ENCODE measurements at places on chromosomes 1 and 21.

- no peak for DNase-seq
Observed at GRCh38 chr1:92029241-92029922, 403 bp upstream of the EPHX4 start.

GRCh38 chr21:39666681-39667315, 54.1 kb downstream of the B3GALT5 start:
- no peak for DNase-seq

GRCh38 chr1:239997515-239998311, 94.0 kb upstream of the FMN2 start:
- DNase-seq = no peak

- no peak for DNase-seq
Observed at GRCh38 chr1:201537891-201538611, 876 bp upstream of the NAV1 start.

DNA sequence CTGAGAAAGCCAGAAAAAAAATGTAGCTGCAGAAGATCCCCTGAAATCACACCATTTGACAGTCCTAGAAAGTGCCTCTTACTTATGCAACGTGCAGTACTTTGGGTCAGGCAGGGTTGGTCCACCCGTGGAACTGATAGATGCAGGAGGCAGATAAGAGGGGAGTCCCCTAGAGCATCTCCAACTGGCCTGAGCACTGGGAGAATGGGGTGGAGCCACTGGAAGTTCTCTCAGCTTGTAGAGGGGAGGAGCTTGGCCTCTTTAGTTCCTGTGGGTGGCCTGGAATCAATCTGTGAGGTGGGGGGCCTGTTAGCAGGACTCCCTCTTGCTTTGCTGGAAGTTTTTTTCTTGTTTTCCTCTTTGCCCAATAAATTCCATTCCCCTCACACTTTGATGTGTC, 335.7 kb upstream of the NCAM2 start:
- DNase-seq = no peak

DNA sequence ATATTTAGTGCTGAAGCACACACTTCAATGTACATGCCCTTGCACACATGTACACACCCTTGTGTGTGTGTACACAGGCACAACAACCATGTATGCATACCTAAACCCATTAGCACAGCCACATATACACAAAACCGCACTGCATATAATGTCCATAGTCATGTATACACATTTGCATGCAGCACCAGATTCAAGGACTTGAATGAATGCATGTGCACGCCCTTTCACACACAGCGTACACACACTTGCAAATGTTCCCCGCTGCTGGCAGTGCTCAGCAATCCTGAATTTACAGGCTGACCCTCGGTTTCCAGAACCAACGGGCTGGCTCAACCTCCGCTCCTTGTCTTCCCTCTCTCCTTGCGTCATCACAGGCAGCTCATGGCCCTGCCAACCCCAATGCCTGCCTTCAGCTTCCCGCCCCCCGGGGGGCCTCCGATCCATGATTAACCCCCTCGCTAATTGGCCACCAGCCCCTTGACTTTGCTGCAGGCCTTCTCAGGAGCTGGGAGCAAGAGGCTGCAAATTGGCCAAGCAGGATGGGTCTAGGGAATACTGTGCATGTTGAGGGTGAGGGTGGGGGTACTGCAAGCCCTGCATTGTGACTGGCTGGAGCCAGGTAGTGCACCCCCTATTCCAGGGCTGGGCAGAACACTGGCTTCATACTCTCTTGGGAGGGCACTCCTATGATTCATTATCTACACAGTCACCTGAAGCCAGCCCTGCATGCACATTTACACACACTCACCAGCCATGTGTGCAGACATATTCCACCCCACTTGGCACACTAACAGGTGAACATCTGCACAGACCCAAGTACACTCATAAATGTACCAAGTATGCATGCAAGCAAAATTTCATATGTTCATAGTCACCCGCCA, 7.9 kb downstream of the GPR3 start:
- no peak for DNase-seq

GRCh38 chr1:18480315-18481189, at the start of gene KLHDC7A:
Gene KLHDC7A, plus strand, starts transcription at chr1:18480930. Its CDS starts 52 bp downstream, at chr1:18480982.
- DNase-seq = no peak

DNA sequence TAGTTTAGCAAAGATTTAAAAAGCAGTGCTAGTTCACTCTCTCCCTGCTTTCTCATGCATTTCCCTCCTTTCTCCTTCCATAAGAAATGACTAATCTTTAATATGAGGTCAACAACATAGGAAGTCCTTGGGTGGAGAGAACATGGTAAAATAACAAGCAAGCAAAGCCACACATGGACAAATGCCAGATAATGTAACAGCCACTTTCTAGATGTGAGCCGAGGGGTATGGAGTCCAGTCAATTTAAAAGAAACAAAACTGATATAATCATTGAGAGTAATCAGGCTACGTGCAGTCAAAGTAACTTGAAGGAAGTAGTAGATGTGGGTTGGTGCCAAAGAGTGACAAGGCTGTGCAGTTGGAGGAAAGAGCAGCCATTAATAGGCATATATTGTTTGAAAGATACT, 69.6 kb downstream of the DUSP10 start:
- no peak for DNase-seq

GRCh38 chr1:28507646-28508434, 2.0 kb downstream of the RCC1 start:
- no peak for DNase-seq

GRCh38 chr1:28111157-28111556, 22.7 kb upstream of the EYA3 start:
- DNase-seq = no peak

GRCh38 chr1:214476986-214477870, 74.2 kb downstream of the PTPN14 start:
- DNase-seq = no peak

- no peak for DNase-seq
Observed at GRCh38 chr1:10642403-10643080, 153.9 kb downstream of the CASZ1 start.

- DNase-seq = no peak
Observed at GRCh38 chr1:204248954-204249353, 35.2 kb upstream of the GOLT1A start.

DNA sequence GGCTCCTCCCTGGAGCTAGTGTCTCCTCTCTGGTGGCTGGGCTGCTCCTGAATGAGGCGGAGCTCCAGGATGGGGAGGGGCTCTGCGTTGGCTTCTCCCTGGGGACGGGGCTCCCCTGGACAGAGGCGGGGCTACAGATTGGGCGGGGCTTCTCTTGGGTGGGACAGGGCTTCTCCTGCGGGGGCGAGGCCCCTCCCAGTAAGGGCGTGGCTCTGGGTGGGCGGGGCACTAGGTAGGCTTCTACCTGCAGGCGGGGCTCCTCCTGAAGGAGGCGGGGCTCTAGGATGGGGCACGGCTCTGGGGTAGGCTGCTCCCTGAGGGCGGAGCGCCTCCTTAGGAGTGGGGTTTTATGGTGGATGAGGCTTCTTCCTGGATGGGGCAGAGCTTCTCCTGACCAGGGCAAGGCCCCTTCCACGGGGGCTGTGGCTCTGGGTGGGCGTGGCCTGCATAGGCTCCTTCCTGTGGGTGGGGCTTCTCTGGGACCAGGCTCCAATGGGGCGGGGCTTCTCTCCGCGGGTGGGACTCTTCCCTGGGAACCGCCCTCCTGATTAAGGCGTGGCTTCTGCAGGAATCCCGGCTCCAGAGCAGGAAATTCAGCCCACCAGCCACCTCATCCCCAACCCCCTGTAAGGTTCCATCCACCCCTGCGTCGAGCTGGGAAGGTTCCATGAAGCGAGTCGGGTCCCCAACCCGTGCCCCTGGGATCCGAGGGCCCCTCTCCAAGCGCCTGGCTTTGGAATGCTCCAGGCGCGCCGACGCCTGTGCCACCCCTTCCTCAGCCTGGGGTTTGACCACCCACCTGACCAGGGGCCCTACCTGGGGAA, 22.7 kb upstream of the ARF1 start:
- no peak for DNase-seq

DNA sequence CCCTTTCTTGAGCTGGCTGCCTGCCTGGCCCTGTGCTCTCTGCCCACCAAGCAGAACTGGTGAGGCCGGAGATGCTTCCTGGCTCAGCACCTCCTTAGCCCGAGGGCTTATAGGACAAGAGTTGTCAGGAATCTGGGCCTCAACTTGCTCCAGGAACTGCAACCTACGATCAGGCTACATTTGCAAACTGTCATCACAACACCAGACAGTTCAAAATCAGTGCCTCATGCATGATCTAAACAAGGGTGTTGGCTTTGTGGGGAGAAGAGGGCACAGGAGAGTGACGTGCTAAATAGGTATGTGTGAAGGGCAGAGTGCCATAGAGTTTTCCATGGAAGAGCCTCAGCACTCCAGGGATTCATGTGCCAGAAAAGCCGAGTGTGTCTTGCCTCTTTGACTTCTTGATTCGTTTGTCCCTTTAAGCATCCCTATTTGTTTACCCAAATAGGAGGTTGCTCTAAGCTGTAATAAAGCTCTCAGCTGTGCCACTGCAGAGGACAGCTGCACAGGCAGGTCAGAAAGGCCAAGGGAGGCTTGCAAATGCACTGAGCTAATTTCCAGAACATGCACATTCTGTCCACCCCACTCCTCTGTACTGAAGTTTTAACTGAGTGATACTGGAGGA, 30.2 kb upstream of the NEK2 start:
- no peak for DNase-seq

GRCh38 chr1:230091473-230092231, 24.6 kb downstream of the GALNT2 start:
- DNase-seq = no peak

DNA sequence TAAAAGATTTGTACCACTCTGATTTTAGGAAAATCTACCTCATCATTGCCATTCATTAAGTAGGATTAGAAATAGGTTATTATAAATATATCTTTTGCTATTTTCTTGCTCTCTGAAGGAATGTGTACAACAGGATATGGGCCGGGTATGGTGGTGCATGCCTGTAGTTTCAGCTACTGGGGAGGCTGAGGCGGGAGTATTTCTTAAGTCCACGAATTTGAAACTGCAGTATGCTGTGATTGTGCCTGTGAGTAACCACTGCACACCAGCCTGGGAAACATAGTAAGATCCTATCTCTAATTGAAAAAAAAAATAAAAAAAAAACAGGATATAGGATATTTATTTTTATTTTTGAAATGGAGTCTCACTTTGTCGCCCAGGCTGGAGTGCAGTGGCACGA, 50.0 kb downstream of the CLIC4 start:
- DNase-seq = no peak

DNA sequence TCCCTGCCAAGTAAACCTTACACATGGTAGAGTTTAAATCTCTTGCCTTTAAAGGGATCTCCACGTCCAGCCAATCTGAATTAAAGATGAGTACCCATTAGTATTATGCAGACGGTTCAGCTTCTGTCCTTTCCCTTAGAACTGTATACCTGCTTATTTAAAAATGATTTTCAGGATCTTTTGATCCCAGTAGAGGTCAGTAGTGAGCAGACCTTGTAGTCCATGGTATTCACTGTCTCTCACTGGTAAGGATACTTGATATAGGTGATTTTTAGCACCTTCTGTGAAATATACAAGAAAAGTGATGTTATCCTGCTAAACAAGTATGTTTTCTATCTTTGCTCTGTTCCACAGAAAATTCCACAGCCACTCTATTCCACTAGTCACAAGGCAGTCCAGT, 1211.6 kb upstream of the ADGRL4 start:
- no peak for DNase-seq

- no peak for DNase-seq
Observed at GRCh38 chr1:21916447-21917238, 20.5 kb downstream of the HSPG2 start.

GRCh38 chr1:238960071-238960470, 426.3 kb upstream of the CHRM3 start:
- no peak for DNase-seq

DNA sequence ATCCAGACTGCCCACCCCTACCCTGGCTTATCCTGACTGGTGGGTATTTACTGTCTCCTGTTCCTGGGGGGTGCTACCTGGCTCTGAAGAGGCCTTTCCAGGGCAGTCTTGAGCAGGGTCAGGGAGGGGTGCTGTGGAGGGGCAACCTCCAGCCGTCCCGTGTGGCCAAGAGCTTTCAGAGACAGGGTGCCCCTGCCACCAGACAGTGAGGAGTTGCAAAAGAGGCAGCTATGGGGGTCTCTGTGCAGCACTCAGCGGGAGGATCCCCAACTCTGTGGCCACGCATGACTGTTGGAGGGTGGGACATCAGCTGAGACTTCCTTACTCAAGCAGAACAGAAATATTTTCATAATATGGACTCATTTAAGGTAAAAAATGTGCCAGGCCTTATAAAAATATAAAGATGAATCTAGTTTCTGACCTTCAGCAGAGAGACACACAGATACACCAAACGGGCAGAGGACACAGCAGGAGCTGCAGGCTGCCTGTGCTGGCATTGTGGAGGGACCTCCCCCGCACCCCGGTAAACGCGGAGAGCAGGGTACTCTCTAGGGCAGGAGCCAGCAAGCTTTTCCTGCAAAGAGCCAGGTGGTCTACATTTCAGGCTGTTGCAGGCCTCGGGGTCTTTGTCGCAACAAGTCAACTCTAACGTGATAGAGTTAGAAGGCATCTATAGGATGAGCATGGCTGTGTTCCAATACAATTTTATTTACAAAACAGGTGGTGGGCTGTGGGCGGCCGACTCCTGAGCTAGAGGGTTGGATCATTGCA, 252.6 kb downstream of the RHOU start:
- no peak for DNase-seq

DNA sequence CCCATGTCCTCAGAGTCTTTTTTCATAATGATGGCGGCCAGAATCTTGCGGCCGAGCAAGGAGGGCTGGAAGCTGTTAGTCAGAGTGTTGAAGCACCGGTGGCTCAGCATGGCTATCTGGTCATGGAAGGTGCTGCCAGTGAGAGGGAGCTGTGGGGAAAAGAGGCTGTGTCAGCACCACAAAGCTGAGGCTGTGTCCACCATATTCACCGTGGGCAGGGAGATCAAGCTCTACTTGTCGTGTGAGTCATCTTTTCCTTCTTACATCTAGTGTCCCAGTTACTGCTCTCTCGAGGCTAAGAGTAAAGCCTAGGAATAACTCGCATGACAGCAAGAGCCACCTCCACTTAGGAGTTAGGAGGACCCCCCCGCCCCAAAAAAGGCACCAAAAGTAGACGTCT, 18.2 kb downstream of the ADAR start:
- no peak for DNase-seq

- no peak for DNase-seq
Observed at GRCh38 chr1:236748268-236748870, 46.7 kb upstream of the MTR start.

- no peak for DNase-seq
Observed at GRCh38 chr1:153094426-153094825, at the start of gene SPRR2E. Gene SPRR2E, minus strand, starts transcription at chr1:153094526. Its CDS starts 775 bp downstream, at chr1:153093751.

DNA sequence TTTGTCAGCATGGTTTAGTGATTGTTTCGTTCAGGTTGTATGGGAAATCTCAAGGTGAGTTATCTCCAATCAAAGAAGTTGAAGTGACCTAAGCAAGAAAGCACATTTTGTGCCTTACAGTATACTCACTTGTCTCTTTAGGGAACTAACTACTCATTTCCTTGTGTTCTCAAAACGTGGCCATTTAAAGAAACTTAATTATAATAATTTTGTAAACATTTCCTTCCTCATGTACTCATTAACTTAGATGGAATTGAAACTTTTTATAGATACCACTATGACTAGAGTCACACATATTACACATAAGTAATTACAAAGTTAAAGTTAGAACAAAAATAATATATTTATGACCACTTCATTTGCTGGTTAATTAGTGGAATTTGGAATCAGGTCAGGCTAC, 552.6 kb downstream of the MRPL39 start:
- no peak for DNase-seq
